ENCODE measurements at places on chromosomes 2 and 18.

DNA sequence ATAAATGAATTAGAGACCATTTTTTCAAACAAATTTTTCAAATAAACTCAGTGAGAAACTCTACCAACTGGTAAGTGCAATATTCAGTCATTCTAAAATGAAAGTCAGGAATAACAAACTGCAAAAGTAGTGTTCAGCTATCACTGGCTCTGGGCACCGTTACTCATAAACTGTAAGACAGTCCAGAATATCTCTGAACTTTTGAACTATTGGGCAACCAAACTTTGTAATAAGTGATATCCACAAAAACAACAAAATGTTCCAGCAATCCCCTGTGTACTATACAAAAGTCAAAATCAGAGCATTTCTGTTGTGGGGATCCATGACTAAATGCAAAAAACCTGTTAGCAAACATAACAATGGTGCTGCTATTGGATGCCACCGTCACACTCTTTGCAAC is 56.3 kb downstream of the SLC25A12 start:
- DNase-seq = no peak

DNA sequence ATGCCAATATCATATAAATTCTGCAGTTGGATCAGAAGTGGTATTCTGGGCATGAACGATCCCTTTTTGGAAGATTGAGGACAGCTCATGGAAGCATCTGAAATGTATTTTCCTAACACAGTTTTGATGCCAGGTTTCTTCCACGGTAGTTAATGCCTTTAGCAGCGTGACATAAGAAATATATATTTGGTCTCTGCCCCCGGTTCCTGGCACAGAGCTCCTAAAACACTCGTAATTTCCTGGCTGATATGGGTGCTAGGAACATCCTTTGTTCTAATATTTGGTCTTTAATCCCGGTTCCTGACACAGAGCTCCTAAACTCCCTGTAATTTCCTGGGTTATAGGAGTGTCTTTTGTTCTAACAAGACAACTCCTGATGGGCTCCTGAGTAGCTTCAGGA is 8.2 kb upstream of the CABLES1 start:
- DNase-seq = no peak

- no peak for DNase-seq
Observed at GRCh38 chr2:113818382-113818951, 62.0 kb upstream of the SLC35F5 start.

DNA sequence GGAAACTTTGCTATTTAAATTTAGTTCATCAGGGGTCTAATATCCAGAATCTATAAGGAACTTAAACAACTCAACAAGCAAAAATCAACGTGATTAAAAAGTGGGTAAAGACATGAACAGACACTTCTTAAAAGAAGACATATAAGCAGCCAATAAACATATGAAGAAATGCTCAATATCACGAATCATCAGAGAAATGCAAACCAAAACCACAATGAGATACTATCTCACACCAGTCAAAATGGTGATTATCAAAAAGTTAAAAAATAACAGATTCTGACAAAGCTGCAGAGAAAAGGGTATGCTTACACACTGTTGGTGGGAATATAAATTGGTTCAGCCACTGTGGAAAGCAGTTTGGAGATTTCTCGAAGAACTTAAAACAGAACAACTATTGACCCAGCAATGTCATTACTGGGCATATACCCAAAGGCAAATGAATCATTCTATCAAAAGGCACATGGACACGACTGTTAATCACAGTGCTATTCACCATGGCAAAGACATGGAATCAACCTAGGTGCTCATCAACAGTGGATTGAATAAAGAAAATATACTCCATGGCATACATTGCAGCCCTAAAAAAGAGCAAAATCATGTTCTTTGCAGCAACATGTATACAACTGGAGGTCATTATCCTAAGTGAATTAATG is 189.9 kb downstream of the SLC4A10 start:
- DNase-seq = no peak

DNA sequence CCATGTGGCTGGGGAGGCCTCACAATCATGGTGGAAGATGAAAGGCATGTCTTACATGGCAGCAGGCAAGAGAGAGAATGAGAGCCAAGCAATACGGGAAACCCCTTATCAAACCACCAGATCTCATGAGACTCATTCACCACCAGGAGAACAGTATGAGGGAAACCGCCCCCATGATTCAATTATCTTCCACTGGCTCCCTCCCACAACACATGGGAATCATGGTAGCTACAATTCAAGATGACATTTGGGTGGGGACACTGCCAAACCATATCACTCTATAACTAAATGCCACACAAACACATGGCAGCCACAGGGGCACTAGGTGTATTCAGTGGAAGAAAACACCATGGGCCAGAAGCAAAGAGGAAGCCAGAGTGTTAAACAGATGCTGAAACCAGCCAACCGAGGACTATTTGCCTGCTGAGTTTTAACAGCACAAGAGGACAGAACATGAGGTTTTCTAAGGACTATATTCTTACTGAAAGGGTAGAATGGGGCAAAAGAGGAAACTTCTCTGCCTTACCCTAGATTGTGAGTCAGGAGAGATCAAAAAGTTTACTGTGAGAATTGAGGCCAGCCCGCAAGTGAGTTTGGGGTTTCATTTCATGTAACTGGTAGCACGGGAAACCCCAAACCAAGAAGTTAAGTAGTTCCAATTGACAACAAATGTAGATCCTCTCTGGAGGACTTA is 49.2 kb downstream of the SIGLEC15 start:
- peak; percentile 10 for DNase-seq

Data from stimulated activated CD4-positive, alpha-beta T cell treated with anti-CD3 and anti-CD28 coated beads, Interleukin-1b, Interleukin-23, amount 100 ng/mL, for 24 hours (primary cell).